ENCODE measurements at places on chromosomes 5 and 9. TPM values are rescaled to one million over a fixed set of nuclear protein-coding genes. Genes with fewer than 3 reads are reported as not detected.

- no peak for DNase-seq
- H3K4me3 ChIP-seq = no peak overlapping the region
- no peaks in the 10 kb centered on the region for H3K27me3 ChIP-seq
- no peaks in the 10 kb centered on the region for H3K4me1 ChIP-seq
- H3K36me3 ChIP-seq = no peaks in the 10 kb centered on the region
These were observed 135.9 kb upstream of the FBN2 start for GRCh38 chr5:128673970-128674369.

GRCh38 chr5:3126639-3127038 is 375.2 kb upstream of the IRX2 start:
- peaks cover 5% of the 10 kb centered on the region for H3K27me3 ChIP-seq
- H3K27ac ChIP-seq = no peak overlapping the region
- H3K36me3 ChIP-seq = no peaks in the 10 kb centered on the region
- no peaks in the 10 kb centered on the region for H3K4me1 ChIP-seq
- no peak overlapping the region for H3K4me3 ChIP-seq
- no peak for DNase-seq

GRCh38 chr5:68240771-68241170 is 25.2 kb downstream of the PIK3R1 start:
- no peaks in the 10 kb centered on the region for H3K36me3 ChIP-seq
- DNase-seq = no peak
- H3K4me3 ChIP-seq = no peak overlapping the region
- H3K4me1 ChIP-seq = peaks cover 30% of the 10 kb centered on the region

PCDHA4 gene
- total RNA-seq = 0.74 TPM

SPAG8 gene
- total RNA-seq = 1.2 TPM

CACNA1B gene
- 0.26 TPM for total RNA-seq

GRCh38 chr9:16867576-16868311 is 2.7 kb downstream of the BNC2 start:
- no peaks in the 10 kb centered on the region for H3K27me3 ChIP-seq
- DNase-seq = no peak
- H3K4me3 ChIP-seq = no peak overlapping the region
- H3K27ac ChIP-seq = no peak overlapping the region
- H3K36me3 ChIP-seq = no peaks in the 10 kb centered on the region

IL4 gene
- not detected for total RNA-seq

DNA sequence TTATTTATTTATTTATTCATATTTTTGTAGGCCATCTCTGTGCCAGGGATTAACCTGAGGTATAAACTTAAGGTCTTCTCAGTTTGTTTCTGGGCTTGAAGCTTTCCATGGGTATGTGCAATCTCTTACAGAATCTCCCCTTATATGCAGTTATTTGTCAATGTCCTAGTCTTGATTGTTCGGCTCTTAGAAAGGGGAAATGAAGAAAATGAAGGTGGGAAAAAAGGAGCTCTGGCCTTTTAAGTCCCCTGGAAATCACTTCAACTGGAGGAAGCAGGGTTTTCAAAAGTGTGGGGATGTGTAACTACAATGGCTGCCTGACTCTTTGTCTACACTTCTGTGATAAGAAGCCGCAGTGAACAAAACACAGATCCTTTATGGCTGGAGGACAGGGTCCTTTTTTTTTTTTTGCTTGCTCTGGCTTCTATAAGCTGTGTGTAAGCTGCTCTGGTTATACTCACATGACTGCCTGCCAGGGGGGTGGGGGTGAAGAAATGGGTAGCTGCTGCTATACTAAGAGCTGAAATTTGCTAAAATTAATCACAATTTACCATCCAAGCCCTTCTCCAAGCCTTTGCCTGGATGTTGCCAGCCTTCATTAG is 33.7 kb downstream of the CENPP start:
- no peaks in the 10 kb centered on the region for H3K27me3 ChIP-seq
- H3K36me3 ChIP-seq = no peaks in the 10 kb centered on the region
- H3K27ac ChIP-seq = no peak overlapping the region
- no peak for DNase-seq
- no peak overlapping the region for H3K4me3 ChIP-seq

PCDHGB2 gene
- 1.8 TPM for total RNA-seq

DNA sequence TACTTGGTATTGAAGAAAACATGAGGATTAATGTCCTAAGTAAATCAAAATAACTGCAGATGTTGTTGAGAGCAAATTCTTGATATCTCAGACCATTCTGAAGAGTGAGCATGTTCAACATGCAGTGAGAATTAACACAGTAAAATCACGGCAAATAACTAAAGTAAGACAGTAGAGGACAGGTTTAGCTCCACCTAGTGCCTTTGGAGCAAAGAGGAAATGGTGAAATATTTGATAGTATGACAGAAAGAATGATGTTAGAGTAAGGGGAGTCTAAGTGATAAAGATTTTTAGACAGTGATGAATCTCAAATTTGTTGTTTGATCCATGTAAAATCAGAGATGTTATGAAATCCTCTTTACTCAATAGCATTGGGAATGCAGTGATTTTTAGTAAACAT is 424.2 kb downstream of the TMEM161B start:
- DNase-seq = no peak
- H3K36me3 ChIP-seq = no peaks in the 10 kb centered on the region
- H3K27me3 ChIP-seq = no peaks in the 10 kb centered on the region
- no peak overlapping the region for H3K4me3 ChIP-seq
- H3K4me1 ChIP-seq = no peaks in the 10 kb centered on the region
- no peak overlapping the region for H3K27ac ChIP-seq

DNA sequence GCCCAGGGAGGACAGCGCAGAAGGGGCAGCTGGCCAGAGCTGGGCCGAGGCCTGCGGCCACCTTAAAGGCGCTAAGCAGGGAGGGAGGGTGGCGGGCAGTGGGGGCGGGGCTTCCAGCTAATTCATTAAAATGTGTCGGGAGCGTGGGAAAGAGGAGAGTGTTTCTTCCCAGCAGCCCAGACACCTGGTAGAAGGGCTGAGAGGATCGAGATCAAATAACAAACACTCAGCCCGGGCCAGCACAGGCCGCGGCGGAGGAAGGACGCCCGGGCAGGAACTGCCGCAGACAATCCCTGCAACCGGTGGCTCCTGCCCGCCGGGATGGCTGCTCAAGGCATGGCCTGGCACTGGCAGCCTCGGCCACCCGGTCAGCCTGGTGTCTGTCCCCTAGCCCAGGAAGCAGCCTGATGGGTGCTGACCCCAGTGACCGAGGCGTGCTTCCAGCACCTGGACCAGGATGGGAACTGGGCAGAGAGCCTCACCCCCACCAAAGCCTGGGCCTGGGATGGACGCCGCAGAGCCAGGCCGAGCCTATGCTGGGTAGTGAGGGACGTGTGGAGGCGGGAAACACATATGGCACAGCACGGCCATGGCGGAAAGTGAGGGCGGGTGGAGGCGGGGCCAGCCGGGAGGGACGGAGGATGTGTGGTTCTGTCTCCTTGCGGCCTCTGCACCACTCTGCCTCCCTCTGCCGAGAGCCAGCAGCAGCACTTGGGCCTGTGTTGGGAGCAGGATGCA is 3.2 kb upstream of the NRARP start:
- H3K4me3 ChIP-seq = peak overlapping the region; percentile 62
- peak overlapping the region; percentile 94 for H3K27ac ChIP-seq
- no peaks in the 10 kb centered on the region for H3K27me3 ChIP-seq
- no peaks in the 10 kb centered on the region for H3K36me3 ChIP-seq
- peaks cover 53% of the 10 kb centered on the region for H3K4me1 ChIP-seq

PRUNE2 gene
- 13.5 TPM for total RNA-seq

- no peaks in the 10 kb centered on the region for H3K36me3 ChIP-seq
- H3K4me1 ChIP-seq = no peaks in the 10 kb centered on the region
- H3K27ac ChIP-seq = no peak overlapping the region
- DNase-seq = no peak
- H3K27me3 ChIP-seq = no peaks in the 10 kb centered on the region
These were observed 442.5 kb upstream of the COX7C start for GRCh38 chr5:86175224-86175623.

PPIC gene
- total RNA-seq = 18.2 TPM

- H3K27ac ChIP-seq = peak overlapping the region; percentile 33
- peaks cover 4% of the 10 kb centered on the region for H3K4me1 ChIP-seq
- peaks cover 3% of the 10 kb centered on the region for H3K27me3 ChIP-seq
- peak overlapping the region; percentile 46 for H3K4me3 ChIP-seq
- no peaks in the 10 kb centered on the region for H3K36me3 ChIP-seq
- DNase-seq = peak; percentile 67
These were observed 2.8 kb upstream of the ZNF462 start for GRCh38 chr9:106859957-106860720.

TAF11L10 gene
- not detected for total RNA-seq

TEX48 gene
- total RNA-seq = not detected

- no peak for DNase-seq
- H3K4me3 ChIP-seq = no peak overlapping the region
- no peak overlapping the region for H3K27ac ChIP-seq
- H3K27me3 ChIP-seq = no peaks in the 10 kb centered on the region
These were observed 41.6 kb upstream of the GGTA1 start for GRCh38 chr9:121541256-121541655.

GRCh38 chr9:83307066-83307724 is 231.0 kb downstream of the FRMD3 start:
- no peak overlapping the region for H3K27ac ChIP-seq
- no peaks in the 10 kb centered on the region for H3K27me3 ChIP-seq
- no peak overlapping the region for H3K4me3 ChIP-seq
- H3K4me1 ChIP-seq = peaks cover 3% of the 10 kb centered on the region
- DNase-seq = no peak

- no peak overlapping the region for H3K27ac ChIP-seq
- H3K4me3 ChIP-seq = no peak overlapping the region
- no peaks in the 10 kb centered on the region for H3K36me3 ChIP-seq
- H3K4me1 ChIP-seq = peaks cover 15% of the 10 kb centered on the region
- H3K27me3 ChIP-seq = no peaks in the 10 kb centered on the region
- no peak for DNase-seq
These were observed 3.4 kb downstream of the KLHL9 start for GRCh38 chr9:21331676-21332402.

DNA sequence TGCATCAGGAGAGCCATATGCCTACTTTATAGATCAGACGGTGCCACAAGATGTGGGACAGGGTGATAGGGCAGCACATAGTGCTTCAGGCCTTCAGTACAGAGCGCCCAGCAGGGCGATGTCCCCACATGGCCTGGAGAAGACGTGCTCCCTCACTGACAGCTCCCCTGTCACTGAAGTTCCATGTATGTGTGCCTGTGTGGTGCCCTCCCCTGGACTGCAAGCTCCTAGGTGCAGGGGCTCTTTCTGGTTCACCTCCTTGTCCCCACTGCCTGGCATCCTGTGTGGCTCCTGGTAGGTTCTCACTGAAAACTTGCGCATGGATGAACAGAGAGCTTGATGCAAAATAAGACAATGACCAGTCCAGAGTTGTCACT is 233.1 kb downstream of the GADD45G start:
- no peak overlapping the region for H3K4me3 ChIP-seq
- no peak for DNase-seq
- no peaks in the 10 kb centered on the region for H3K27me3 ChIP-seq
- peaks cover 12% of the 10 kb centered on the region for H3K4me1 ChIP-seq
- H3K27ac ChIP-seq = no peak overlapping the region

GRCh38 chr5:7878381-7878873 is 9.5 kb downstream of the MTRR start:
- H3K27ac ChIP-seq = no peak overlapping the region
- H3K4me3 ChIP-seq = no peak overlapping the region
- no peak for DNase-seq
- peaks cover 8% of the 10 kb centered on the region for H3K36me3 ChIP-seq
- H3K4me1 ChIP-seq = peaks cover 9% of the 10 kb centered on the region

- no peak overlapping the region for H3K27ac ChIP-seq
- H3K4me1 ChIP-seq = no peaks in the 10 kb centered on the region
These were observed 14.6 kb downstream of the HSPB3 start for GRCh38 chr5:54470128-54470527.

NMUR2 gene
- total RNA-seq = not detected

CRB2 gene
- total RNA-seq = not detected

CDH9 gene
- not detected for total RNA-seq

CTNNAL1 gene
- 17.2 TPM for total RNA-seq

DNA sequence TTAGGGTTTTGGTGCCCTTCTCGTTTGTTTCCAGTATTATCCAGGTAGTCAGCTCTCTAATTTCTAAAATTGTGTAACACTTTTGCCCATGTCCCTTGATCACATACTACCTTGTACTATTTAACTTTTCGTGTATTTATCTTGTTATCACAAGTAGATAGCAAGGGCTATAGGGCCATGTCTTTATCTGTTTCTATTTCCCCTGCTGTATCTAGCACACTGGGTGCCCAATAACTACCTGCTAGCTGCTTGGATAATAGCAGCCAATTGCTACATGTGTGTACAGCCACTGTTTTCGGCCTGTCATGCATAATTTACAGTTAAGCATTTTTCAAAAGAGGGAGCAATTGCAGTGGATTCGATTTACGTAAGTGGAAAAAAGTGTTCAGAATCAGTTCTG is 64.8 kb upstream of the TNFAIP8 start:
- no peaks in the 10 kb centered on the region for H3K36me3 ChIP-seq
- H3K4me1 ChIP-seq = peaks cover 50% of the 10 kb centered on the region
- peak overlapping the region; percentile 10 for H3K4me3 ChIP-seq
- DNase-seq = no peak
- H3K27ac ChIP-seq = no peak overlapping the region
- H3K27me3 ChIP-seq = no peaks in the 10 kb centered on the region

DNA sequence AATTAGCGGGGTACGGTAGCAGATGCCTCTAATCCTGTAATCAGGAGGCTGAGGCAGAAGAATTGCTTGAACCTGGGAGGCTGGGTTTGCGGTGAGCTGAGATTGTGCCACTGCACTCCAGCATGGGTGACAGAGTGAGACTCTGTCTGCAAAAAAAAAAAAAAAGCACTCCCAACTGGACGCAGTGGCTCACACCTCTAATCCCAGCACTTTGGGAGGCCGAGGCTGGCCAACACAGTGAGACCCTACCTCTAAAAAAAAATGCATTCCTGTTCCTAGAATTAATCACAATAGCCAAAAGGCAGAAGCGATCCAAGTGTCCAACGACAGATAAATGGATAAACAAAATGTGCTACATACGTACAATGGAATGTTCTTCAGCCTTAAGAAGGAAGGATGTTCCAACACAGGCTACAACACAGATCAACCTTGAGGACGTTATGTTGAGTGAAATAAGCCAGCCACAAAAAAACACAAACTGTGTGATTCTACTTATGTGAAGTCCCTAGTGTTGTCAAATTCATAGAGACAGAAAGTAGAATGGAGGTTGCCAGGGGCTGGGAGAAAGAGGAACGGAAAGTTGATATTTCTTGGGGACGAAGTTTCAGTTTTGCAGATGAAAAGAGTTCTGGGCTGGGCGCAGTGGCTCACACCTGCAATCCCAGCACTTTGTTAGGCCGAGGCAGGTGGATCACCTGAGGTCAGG is 13.8 kb downstream of the FAM78A start:
- no peaks in the 10 kb centered on the region for H3K36me3 ChIP-seq
- no peak overlapping the region for H3K4me3 ChIP-seq
- DNase-seq = no peak
- no peaks in the 10 kb centered on the region for H3K27me3 ChIP-seq

DMRT2 gene
- not detected for total RNA-seq

SNCAIP gene
- total RNA-seq = 0.04 TPM

NUTM2F gene
- total RNA-seq = not detected

- no peaks in the 10 kb centered on the region for H3K27me3 ChIP-seq
- H3K4me1 ChIP-seq = no peaks in the 10 kb centered on the region
- H3K4me3 ChIP-seq = no peak overlapping the region
- no peak for DNase-seq
- H3K36me3 ChIP-seq = no peaks in the 10 kb centered on the region
These were observed 29.2 kb upstream of the TGFBI start for GRCh38 chr5:135999406-136000139.

Measured in pancreas (tissue), 10 donors.